ENCODE measurements at places on chromosomes 1 and 21.

GRCh38 chr1:114152508-114153260 is 985 bp downstream of the SYT6 start:
- peak; percentile 9 for DNase-seq

DNA sequence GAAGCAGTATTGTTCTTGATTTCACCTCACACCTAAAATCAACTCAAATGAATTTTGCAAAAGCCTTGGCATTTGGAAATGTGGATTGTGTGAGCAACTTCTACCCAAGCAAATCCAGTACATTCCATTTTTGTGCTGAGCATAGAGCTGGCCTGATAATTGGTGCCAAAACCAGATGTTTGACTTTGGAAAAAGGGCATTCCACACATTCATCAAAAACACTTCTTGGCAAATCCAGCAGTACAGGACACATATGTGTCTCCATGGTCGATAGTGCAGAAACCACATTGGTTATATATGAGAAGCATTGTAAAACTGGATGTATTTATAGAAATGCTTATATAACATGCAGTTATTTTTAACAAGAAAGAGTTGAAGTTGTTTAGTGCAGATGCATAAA is 210.4 kb downstream of the KCNK2 start:
- no peak for DNase-seq

- no peak for DNase-seq
Measured at GRCh38 chr21:36522219-36522808, 42.4 kb upstream of the CLDN14 start.

DNA sequence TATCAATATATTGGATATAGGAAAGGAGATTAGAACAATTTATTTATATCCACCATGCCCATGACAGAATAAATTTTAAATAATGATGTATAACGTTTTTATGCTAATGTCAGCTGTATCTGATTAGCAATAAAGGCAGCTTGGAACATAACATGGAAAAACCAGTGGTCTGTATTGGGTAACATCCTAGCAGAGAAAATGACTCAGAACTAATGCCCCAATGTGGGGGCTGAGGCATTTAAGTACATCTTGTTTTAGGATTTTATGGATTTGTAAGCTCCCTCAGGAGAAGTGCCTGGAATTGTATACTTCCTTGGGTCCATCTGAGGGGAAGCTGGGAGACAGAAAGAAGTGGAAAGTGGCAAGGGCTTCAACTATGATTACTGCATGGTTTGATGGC is 82.3 kb downstream of the HMCN1 start:
- DNase-seq, result no peak

- no peak for DNase-seq
Measured at GRCh38 chr1:221683681-221684080, 58.2 kb downstream of the DUSP10 start.

Data from activated CD4-positive, alpha-beta T cell treated with anti-CD3 and anti-CD28 coated beads, Interleukin-2, Interleukin-6, amounts not matched to agents 100 ng/mL and 50 ng/mL, durations not matched to agents 16 hours and 8 hours (primary cell).